ENCODE measurements at places on chromosomes 1 and 21.

DNA sequence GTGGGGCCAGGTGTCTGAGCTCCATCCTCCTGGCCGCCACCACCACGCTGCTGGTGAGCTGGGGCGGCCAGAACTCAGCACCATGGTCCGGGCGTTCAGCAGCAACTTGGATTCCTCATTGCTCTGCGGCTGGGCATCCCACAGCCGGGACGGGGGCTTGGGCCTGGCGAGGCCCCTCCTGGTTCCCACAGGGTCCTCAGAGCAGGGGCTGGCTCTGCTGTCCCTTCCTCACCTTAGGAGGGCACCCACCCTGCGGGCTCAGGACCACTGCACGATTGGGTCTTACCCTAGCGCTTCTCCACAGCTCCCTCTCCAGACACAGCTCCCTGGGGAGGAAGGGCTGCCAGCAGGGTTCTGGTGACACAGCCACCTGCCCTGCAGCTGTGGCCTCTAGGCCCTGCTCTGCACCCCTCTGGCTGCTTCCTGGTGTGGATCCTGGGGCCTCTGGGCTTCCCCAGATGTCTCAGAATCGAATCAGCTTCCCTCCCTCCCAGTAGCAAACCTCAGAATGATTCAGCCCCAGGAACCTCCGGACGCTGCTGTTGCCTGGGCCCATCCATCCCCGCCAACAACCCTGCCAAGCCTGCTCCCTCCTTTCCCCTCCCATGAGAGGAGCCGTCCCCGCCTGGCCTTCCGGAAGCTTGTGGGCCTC lies 25.0 kb downstream of the CRYAA start:
- no peak for DNase-seq

DNA sequence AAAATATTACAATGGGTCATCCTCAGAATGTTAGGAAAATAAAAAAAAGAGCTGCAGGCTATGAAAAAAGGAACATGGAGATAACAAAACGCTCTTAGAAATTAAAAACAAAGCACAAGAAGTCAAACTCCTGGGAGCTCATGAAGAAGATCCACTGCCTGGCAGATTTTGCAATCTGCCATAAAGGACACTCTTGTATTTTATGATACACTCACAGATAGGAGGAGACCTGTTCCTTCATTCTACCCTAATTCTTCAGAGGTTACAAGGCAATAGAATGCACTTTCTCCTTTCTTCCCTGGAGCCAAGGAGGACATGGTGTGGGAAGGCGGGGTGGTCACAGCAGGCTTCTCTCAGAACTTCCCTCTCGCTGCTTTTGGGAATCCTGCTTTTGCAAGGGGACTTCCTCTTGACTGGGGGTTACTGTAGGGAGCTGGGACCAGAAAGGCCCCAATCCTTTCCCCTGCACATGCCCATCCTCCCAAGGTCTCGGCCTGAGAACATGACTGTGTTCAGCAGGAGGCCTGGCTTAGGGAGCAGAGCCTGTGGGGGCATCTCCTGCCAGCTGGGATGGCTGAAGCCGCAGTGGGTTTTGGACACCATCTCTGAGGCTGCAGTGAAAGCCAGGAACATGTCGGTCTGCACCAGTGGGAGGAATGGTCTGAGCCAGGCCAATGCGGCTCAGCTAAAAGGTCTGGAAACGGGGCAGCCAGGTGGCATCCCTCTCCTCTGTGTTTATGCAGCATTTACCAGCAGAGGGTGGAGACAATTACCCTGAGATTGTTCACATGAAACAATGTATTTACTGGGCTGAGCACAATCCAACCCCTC lies 44.8 kb downstream of the GPR161 start:
- DNase-seq, result no peak

DNA sequence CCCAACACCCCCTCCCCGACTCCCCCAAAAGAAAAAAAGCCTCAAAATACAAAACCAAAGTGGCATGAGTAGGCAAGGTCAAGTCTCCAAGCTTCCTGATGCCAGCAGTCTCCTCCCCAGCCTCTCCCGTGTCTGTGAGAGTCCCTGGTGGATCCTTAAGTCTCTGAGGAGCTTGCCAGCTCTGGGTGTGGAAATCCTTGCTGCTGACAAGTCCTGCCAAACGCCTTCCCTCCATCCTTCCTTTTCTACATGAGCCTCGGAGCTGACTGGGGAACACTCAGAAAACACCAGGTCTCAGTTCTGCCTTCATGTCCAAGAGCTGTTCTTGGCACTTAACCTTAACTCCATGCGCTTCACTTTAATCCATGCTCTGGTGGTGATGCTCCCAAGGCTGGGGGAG lies 3.7 kb upstream of the ETV3L start:
- DNase-seq, result no peak

DNA sequence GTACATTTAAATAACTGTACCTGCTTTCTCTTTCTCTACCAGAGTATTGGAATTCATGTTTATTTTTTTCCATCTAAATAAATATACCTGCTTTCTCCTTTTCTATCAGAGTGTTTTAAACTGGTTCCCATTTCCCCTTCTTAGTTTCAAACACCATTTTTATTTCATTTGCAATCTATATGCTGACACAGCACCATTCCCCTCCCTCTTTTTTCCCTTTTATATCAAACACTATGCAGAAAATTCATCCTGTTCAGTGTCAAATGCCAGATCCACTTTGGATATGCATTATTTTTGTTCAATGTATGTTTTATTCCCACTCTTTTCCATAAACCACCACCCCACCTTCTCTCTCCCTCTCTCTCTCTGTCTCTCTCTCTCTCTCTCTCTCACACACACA lies 85.8 kb upstream of the ST6GALNAC5 start:
- DNase-seq, result no peak

DNA sequence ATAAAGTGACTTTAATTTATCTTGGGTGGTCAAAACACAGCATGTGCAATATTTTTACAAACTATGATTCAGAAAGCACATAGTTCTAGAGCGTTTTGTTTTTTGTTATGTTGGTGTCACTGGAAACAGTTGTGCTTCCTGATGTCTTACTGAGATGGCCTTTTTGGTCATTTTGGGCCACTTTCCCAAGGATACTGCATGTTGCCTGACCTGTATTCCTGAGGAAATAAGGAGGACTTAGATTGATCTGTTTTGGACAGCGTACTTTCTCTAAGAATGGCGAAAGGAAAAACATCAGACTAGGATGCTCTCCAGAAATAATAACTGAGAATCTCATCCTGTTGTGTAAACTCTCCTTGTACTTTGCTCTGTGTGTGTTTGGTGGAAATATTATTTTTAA lies 451.2 kb downstream of the USP25 start:
- DNase-seq, result no peak
